ENCODE measurements at places on chromosomes 1 and 21.

- peak; percentile 76 for DNase-seq
Measured at GRCh38 chr1:202811296-202812175, 782 bp downstream of the PCAT6 start.

DNA sequence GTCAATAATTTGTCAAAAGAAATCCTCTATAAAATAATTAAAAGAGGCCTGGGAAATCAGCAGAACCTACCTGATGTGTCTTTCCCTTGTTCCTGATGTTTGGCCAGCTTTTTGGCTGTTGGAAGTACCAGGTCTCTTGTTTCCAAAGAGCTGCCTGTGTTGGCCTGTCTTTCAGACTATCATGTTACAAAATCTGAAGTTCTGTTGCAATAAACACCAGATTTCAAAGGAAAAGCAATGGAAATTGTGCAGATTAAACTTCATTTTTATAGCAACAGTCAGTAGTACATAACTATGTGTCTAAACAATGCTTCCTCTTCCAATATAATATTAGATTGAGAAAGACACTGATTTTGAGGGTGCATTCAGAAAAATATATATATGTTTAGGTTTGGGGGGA is 647.2 kb upstream of the CXADR start:
- no peak for DNase-seq

DNA sequence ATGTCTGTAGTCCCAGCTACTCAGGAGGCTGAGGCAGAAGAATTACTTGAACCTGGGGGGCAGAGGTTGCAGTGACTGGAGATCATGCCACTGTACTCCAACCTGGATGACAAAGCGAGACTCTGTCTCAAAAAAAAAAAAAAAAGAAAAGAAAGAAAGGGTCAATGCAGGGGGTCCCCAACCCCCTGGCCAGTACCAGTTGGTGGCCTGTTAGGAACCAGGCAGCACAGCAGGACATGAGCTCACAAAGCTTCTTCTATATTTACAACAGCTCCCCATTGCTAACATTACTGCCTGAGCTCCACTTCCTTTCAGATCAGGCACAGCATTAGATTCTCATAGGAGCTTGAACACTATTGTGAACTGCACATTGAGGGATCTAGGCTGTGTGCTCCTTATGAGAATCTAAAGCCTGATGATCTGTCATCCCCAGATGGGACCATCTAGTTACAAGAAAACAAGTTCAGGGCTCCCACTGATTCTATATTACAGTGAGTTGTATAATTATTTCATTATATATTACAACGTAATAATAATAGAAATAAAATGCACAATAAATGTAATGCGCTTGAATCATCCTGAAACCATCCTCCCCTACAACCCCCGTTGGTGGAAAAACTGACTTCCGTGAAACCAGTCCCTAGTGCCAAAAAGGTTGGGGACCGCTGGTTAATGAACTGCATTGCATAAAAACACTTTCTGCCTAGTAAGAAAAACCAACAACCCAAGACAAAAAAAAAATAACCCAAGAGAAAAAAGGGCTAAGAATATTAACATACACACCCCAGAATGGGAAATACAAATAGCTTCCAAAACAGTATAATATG is 2.8 kb downstream of the ZBTB8OS start:
- no peak for DNase-seq

- DNase-seq: no peak
Measured at GRCh38 chr1:65243491-65243890, 65.9 kb upstream of the DNAJC6 start.

DNA sequence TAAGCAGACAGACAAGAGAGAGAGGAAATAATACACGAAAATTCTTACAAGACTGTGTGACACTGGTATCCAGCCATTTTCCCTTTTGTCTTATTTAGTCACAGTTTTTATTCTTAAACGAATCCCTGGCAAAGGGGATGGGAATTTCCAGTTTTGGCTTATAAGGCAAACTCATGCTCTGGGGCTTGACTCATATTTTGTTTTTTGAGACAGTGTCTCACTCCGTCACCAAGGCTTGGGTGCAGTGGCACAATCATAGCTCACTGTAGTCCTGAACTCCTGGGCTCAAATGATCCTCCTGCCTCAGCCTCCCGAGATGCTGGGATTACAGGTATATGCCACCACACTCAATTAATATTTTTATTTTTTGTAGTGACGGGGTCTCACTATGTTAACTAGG is 31.9 kb downstream of the PTGER3 start:
- no peak for DNase-seq

DNA sequence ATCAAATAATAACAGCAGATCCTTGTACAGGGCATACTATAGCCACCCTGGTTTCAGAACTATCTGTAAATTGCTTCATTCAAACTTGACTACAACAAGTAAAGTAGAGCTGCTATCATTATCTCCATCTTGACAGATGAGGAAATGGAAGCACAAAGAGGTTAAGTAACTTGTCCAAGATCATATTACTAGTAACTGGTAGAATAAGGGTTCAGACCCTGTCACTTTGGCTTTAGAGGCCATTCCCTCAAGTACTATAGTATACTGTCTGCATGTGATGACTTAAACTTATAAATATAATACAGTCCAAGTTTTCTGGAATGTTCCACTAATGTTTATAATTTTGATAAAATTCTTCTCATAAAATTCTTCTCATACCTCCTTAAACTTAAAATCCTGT is 24.8 kb downstream of the PGM1 start:
- no peak for DNase-seq

GRCh38 chr21:30348506-30348905 is at the start of gene KRTAP23-1:
KRTAP23-1 (minus strand) TSS chr21:30348606; CDS start chr21:30348606, 0 bp downstream.
- DNase-seq: no peak

GRCh38 chr1:42152907-42153600 is at the start of gene GUCA2B:
GUCA2B (plus strand) TSS chr1:42153410; CDS start chr1:42153451, 41 bp downstream.
- no peak for DNase-seq

GRCh38 chr1:8155528-8156186 is 129.5 kb upstream of the ERRFI1 start:
- DNase-seq: no peak

GRCh38 chr1:96515925-96516324 is 205.7 kb upstream of the PTBP2 start:
- DNase-seq: no peak

DNA sequence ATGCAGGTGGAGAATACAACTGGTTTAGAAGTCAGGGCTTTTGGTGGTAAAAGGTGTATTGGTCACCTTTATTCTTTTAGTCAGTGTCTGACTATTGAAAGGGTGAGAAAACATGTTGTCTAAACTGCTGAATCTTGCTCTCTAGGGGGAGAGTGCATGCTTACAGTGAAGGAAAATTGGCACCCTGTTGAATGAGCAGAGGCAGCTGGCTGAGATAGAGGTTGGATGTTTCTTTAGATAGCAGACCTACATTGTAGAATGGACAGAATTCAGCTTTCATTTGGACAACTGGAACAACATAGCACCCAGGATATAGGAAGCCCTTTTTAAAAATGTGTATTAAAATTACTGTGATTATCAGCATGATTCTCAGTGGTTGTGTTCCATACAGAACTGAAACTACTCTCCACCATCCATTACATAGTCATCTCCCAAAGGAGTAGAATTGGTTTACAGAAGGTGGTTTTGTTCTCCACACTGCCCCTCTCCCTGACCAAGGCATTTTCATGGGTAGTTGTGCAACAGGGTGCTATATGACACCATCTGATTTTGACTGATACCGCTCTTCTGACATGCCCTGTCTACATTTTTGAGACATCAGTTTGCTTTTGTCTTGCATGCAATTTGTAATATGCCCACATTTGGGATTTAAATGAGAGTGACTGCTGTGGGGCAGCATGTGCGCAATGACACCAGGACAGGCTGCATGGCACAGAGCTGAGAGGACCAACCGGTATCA is 16.2 kb downstream of the RHOU start:
- DNase-seq: no peak

- no peak for DNase-seq
Measured at GRCh38 chr1:79090985-79091384, 84.5 kb upstream of the ADGRL4 start.

- peak; percentile 88 for DNase-seq
Measured at GRCh38 chr1:170145770-170146676, at the start of gene NTMT2. NTMT2 (plus strand) TSS chr1:170145959; CDS start chr1:170146108, 149 bp downstream.

DNA sequence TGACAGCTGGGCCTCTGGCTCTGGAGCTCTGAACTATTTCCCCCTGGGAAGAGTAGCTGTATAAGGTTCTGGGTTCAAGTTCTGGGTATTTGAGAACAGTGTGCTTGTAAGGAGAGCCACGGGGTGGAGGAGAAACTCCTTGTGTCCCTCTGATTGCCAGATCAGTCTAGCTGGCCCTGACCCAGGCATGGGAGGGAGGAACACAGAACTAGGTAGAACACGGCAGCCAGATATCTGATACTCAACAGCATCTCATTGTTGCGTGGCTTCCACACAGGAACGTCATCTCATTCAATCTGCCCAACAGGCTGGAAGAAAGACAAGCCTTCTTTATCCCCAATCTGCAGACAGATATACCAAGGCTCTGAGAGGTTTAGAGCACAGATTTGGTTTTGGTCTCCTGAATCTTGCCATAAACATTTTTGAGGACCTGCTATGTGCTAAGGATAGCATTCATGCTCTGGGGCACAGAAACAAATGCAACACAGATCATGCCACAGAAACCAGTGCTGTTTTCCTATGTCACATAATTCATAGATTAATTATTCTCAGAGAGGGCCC is 83.8 kb downstream of the PLXNA2 start:
- no peak for DNase-seq

GRCh38 chr1:162549001-162549400 is 12.5 kb upstream of the UAP1 start:
- no peak for DNase-seq

- no peak for DNase-seq
Measured at GRCh38 chr1:15296585-15297321, 49.7 kb downstream of the FHAD1 start.

DNA sequence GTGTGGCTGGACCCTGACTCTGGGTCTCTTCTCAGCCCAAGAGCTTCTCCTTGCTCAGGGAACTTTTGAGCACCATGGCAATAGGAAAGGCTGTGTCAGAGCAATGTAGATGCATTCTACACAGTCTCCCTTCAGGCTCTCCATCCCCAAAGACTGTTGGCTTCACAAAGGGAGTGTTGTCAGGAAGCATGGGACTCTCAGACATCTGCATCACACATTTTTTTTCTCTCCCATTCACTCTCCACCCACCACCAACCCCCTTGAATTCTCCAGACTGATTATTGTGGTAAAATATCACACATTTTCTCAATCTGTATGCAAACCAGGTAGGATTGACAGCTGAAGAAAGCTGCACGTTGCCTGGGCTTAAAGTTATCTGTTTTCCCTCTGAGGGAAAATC is 105.4 kb upstream of the WARS2 start:
- no peak for DNase-seq

DNA sequence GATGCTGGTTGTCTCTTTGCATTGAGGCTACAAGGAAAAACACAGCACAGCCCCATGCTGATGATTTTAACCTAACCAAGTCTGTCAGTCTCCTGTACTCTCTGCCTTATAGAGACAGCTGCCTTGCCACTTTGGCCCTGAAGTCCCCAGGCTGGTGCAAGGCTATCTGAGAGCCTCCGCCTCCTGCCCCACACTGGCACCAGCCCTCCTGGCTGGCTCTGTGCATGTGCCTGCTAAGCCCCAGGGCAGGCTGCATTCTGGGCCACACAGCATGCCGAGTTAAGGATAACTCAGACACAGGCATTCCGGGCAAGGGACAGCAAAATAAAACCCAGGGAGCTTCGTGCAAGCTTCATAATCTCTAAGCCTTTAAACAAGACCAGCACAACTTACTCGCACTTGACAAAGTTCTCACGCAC is 910 bp downstream of the RUNX1 start:
- DNase-seq: no peak

DNA sequence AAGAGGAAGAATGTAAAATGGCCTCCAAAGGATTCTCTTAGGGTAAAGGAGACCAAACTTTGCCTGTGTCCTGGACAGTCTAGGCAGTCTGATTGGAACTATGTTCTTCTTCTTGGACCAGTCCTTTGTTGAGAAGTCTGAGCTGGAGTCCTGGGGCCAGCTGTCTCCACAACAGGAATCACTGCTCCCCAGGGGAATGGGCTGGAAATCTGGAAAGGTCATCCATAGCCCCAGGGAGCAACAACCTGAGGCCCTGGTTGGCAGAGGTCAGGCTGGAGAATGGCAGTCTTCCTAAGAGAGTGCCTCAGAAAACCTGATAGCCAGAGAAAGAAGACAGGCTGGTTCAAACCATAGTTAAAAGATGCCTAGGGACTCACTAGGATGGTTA is 68.7 kb downstream of the PLXNA2 start:
- DNase-seq: no peak

DNA sequence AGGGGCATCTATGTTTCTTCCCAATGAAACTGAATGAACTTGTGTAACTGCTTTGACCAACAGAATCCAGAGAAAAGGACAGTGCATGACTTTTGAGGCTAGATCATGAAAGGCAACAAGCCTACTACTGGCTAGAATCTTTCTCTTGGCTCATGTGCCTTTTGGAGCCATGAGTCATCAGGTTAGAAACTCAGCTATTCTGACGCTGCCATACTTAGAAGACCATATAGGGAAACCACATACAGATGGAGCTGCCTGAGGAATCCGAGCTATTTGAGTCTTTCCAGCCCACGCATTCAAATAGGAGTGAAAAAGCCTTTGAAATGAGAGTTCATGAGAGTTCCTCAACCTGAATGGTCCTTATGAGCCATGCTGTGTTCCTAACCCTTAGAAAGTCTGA is 738.5 kb upstream of the CHRM3 start:
- DNase-seq: peak; percentile 84

Measured in H1 (cell line).